ENCODE measurements at places on chromosomes 12 and 14.

DNA sequence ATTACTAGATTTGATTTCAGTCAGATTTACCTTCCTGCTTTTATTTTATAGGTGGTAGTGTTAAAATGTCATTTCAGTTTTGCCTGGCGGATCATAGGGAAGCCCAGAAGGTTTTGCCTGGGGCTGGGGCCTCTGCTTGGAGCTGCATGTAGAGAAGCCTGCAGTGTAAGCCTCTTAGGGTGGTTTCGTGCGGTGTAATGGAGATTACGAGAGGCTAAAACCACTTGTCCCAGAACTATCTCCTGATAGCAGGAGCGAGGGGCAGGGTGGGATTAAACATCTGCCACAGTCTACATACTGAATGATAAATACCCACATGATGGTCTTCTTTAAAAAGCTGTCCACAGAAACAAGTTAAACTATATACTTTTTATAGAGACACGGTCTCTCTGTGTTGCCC, 35.0 kb upstream of the DICER1 start:
- no peak for DNase-seq

DNA sequence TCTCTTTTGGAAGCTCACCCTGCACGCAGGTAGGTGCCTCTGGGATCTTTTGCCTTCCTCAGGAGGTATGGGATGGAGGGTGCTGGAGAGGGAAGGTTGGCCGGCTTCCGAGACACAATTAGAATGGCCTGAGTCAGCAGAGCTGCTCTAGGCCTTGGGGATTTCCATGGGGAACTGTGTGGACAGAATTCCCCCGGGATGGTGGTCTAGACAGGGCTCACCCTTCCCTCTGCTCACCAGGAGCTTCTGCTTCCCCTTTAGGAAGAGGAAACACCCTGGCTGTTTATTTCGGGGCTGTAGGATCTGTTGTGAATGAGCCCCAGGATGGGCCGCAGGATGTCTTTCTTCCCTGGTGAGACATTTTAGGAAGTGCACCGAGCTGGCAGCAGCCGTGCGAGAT, 43.7 kb upstream of the TMED10 start:
- no peak for DNase-seq

DNA sequence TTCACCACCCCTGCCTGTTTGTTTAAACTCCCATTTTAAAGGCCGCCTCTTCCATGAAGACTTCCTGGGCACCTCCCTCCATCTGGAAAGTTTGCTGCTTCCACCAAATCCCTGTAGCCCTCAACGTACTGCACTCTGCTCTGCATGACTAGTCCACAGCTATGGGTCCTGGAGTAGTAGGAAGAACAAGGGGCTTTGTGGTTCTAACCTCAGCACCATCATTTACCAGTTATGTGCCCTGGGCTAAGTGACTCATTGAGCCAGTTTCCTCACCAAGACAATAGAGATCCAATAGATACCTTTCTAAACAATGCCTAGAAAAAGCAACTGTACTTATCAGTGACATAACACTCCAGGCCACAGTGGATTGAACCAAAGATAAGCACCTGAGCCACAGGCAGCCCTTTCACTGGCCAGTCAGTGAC, 8.5 kb upstream of the LTBP2 start:
- no peak for DNase-seq

DNA sequence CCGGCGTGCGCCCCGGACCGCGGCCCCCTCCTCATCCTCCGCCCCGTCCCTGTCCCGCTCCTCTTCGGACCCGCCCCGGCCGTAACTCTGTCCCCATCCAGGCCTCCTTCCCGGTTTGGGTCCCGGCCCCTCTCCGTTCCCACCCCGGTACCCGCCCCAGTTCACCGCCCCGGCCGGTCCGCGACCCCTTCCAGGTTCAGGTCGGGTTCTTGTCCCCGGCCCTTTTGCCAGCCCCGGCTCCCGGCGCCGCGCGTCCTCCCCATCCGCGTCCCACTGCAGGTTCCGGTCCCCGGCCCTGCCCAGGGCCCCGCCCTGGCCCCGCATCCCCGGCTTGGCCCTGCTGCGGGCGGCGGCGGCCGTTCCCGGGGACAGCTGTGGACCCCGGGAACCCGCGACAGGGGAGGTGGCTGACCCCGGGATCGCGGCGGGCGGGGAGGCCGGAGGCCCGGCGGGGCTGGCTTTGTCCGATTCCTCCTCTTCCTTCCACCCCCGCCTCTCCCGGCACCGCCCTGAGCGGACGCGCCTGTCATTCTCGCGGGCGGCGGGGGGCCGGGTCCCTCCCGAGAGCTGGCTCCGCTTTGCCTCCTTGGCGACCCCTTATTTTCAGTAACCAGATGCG, 601 bp downstream of the KLC1 start:
- peak; percentile 80 for DNase-seq

Data from GM13977 (cell line).